ENCODE measurements at places on chromosomes 5 and 9. TPM values are rescaled to one million over a fixed set of nuclear protein-coding genes. Genes with fewer than 3 reads are reported as not detected.
A peak's percentile ranks its signal among the peaks of the same experiment; 100 is the strongest.

Gene PCDHAC2
- total RNA-seq = 2.0 TPM

Gene NR6A1
- total RNA-seq = 20.4 TPM

- H3K27ac ChIP-seq = no peak overlapping the region
- no peak overlapping the region for H3K4me3 ChIP-seq
- no peaks in the 10 kb centered on the region for H3K4me1 ChIP-seq
- no peak for DNase-seq
- no peaks in the 10 kb centered on the region for H3K36me3 ChIP-seq
These were observed 276.9 kb downstream of the CDH9 start for GRCh38 chr5:26761446-26761845.

GRCh38 chr5:67673180-67673579, 476.6 kb upstream of the CD180 start:
- no peaks in the 10 kb centered on the region for H3K27me3 ChIP-seq
- peak overlapping the region; percentile 60 for H3K27ac ChIP-seq
- no peak overlapping the region for H3K4me3 ChIP-seq
- DNase-seq = no peak
- H3K4me1 ChIP-seq = peaks cover 18% of the 10 kb centered on the region

- H3K27me3 ChIP-seq = no peaks in the 10 kb centered on the region
- no peak overlapping the region for H3K4me3 ChIP-seq
- H3K36me3 ChIP-seq = no peaks in the 10 kb centered on the region
- H3K4me1 ChIP-seq = no peaks in the 10 kb centered on the region
These were observed 101.8 kb downstream of the BOD1 start for GRCh38 chr5:173514661-173515060.

- H3K36me3 ChIP-seq = peaks cover 8% of the 10 kb centered on the region
- H3K4me3 ChIP-seq = no peak within 1 kb of the TSS
- H3K4me1 ChIP-seq = no peaks in the 10 kb centered on the region
These were observed at the start of gene SLC45A2 for GRCh38 chr5:33984671-33985124. Gene SLC45A2 (minus strand): TSS chr5:33984693. CDS start chr5:33984583, 110 bp downstream.

Gene SPACA9
- 18.5 TPM for total RNA-seq

DNA sequence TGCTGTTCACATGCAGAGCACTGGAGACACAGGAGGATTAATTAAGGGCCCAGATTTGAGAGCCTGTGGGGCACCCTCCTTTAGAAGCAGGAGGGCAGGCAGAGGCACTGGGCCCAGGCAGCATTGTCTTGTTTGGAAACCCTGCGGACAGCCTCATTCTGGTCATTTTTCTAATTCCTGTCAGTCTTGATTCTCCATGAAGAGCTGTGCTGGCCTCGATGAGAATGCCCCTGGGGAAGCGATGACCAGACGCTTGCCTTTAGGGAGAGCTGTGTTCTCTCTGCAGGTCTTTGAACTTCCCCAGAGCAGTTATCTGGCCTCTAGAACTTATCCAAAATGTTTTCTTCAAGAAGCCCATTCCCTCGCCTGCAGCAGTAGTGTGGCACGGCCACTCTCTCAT, 117.8 kb upstream of the PTCH1 start:
- H3K27ac ChIP-seq = no peak overlapping the region
- no peaks in the 10 kb centered on the region for H3K4me1 ChIP-seq
- no peak overlapping the region for H3K4me3 ChIP-seq
- no peaks in the 10 kb centered on the region for H3K36me3 ChIP-seq
- H3K27me3 ChIP-seq = no peaks in the 10 kb centered on the region

Gene TXNDC8
- total RNA-seq = not detected

- H3K4me3 ChIP-seq = no peak overlapping the region
- no peaks in the 10 kb centered on the region for H3K4me1 ChIP-seq
- H3K27ac ChIP-seq = no peak overlapping the region
- DNase-seq = no peak
- no peaks in the 10 kb centered on the region for H3K36me3 ChIP-seq
These were observed 260.7 kb downstream of the NR3C1 start for GRCh38 chr5:143142596-143143435.

DNA sequence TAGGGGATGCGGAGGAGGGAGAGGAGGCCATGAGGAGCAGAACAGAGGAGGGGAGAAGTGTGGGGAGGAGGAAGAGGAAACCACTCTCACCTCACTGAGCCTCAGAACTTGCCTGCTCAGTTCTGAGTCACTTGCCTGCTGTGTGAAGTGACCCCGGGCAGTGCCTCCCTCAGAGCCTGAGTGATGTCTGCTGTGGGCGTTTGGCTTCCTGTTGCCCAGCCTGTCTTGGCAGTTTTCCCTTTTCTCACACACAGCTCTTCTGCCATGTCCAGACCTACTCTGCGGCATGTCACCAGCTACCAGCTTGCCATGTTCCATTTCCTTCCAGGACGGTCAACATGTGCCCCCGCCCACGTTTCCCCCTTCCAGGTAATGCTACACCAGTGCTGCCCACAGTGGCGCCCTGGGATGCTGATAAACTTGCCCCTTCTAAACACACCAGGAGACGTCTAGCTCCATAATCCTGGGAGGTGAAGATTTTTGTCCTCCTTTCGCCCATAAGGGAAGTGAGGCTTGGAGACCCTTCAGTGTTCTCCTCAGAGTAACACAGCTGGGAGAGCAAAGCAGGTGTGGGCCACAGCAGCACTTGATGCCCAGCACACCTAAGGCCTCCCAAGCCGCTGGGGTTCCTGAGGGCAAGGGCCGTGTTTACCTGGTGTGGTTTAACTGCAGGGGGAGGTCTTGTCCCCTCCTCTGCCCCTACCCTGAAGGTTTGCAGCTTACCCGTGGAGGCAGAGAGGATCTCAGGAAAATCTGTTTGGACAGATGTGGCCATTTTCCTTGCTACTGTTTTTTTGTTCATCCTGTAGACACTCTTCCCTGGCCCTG, 63.8 kb upstream of the RNF130 start:
- H3K27ac ChIP-seq = no peak overlapping the region
- peaks cover 7% of the 10 kb centered on the region for H3K4me1 ChIP-seq
- no peaks in the 10 kb centered on the region for H3K27me3 ChIP-seq
- no peak for DNase-seq

DNA sequence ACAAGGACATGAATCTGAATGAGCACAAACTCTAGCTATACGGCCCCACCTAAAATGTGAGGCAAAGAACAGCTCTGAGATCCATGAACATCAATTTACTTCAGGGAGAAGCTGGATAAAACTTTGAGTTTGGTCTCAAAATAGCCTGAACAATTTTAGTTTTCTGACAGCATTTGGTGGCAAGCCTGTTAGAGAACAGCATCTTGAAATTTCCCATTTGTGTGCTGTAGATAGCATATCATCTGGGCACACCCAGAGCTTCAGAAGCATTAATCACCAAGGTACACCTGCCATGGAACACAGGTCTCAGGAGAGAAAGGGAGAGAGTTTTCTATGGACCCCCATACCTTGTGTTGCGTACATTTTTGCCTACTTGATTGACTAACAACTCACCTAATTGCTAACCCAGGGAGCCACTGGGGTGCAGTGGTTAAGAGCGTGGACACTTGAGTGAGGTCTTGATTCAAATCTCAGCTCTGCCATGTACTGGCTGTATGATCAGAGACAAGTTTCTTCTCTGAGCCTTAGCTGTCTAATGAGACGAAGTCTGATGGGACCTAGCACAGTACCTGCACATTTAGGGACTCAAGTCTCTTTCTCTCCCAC, 264.9 kb downstream of the PIK3R1 start:
- H3K27ac ChIP-seq = no peak overlapping the region
- no peaks in the 10 kb centered on the region for H3K27me3 ChIP-seq
- H3K4me1 ChIP-seq = peaks cover 6% of the 10 kb centered on the region
- no peak for DNase-seq
- H3K36me3 ChIP-seq = no peaks in the 10 kb centered on the region
- H3K4me3 ChIP-seq = no peak overlapping the region

Gene PCA3
- total RNA-seq = not detected

DNA sequence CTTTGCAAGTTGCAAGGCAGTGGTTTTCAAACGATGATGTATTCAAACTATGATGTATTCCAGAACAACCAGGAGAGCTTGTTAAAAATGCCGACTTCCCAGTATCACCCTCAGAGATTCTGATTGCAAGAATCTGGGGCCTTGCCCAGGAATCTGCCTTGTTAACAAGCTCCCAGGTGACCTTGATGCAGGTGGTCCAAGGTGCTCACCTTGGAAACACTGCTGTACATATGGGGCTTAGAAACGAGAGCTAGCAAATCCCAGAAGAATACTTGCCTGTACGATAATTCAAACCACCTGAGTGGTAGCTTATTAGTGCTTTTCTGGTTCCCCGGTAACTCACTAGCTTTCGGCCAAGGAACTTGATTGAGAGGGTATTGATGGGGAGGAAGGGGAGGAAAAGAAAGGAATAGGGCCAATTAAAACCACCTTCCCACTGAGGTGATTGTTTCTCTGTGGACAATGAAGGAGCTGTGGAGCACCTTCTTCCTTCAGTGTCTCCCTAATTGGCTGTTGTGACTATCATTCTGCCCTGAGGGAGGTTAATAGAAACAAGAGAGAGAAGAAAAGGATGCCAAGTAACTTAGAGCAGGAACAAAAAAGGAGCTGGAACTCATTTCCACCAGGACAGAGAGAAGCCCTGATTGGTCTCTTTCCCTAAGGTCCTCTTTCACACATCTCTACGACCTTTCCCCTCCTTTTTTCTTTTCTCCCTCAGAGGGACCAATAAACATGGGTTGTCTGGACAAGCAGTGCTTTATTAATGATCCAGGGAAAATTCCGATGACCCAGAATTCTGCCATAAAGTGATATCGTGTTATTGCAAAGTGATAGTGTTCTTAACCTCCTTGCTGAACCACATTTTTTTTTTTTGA, 218.8 kb downstream of the TMEM167A start:
- H3K27ac ChIP-seq = no peak overlapping the region
- H3K27me3 ChIP-seq = no peaks in the 10 kb centered on the region
- no peaks in the 10 kb centered on the region for H3K4me1 ChIP-seq

GRCh38 chr9:87063871-87064270, 116.6 kb upstream of the GAS1 start:
- H3K27me3 ChIP-seq = no peaks in the 10 kb centered on the region
- peaks cover 18% of the 10 kb centered on the region for H3K4me1 ChIP-seq
- no peak overlapping the region for H3K4me3 ChIP-seq
- peak overlapping the region; percentile 57 for H3K27ac ChIP-seq
- peak; percentile 73 for DNase-seq
- H3K36me3 ChIP-seq = no peaks in the 10 kb centered on the region

GRCh38 chr5:82884821-82885471, 192.2 kb downstream of the TMEM167A start:
- no peak for DNase-seq
- H3K27ac ChIP-seq = no peak overlapping the region
- H3K4me1 ChIP-seq = peaks cover 7% of the 10 kb centered on the region
- H3K4me3 ChIP-seq = no peak overlapping the region
- H3K27me3 ChIP-seq = no peaks in the 10 kb centered on the region
